ENCODE measurements at places on chromosomes 6 and 20.

GRCh38 chr6:106510090-106510970, 119.0 kb downstream of the RTN4IP1 start:
- no peak for DNase-seq

- no peak for DNase-seq
These were observed 34.7 kb downstream of the CPNE5 start for GRCh38 chr6:36804563-36804962.

GRCh38 chr6:154503658-154504057, 6.8 kb downstream of the CNKSR3 start:
- DNase-seq: no peak

DNA sequence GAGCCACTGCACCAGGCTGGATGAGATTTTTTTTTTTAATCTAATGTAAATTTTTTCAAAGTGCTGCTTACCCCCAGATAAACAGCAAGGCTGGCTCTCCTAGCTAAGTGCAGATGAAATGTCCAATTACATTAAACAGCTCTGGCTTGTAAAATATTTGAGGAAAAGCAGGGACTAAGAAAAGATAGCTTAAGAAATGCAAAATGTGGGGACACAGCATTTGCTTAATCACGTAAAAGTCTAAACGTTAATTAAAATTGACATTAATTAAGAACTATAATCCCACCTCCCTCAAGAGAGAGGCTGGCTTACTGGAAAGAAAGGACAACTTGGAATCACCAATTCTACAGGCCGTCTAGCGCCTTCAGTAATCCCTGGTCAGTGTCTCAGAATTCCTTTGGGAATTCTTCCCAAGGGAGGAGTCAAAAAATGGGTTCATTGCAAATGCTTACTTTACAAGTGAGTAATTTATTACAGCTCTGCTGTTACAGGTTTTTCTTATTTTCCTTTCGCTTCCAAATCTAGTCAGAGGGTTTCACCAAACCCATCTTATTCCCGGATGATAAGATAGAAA, 13.6 kb upstream of the MARCKS start:
- no peak for DNase-seq

DNA sequence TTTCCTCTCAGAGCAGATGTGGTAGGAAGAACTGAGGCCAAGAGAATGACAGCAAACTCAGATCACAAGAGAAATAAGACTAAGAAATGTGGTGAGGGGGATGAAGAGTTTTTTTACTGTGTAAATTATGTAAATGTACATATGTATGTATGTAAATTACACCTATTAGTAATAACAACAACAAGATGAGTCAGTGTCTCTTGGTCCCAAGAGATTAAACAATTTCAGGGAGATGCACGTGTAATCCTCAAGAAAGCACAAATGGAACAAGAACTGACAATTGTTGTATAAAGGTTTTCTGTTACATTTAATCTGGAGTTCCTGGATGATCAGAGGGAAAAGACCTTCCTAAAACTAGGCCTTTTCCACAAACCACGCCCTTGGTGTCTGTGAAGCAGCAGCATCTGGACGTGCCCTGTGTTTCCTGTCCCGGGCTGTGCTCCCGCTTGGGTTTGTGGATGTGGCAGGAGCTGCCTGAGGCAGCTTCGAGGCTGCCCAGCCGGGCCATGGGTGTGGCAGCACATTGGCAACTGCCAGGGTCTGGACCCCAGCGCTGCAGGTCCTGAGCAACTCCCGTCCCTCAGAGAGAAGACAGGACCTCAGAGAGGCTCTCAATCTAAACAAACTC, 994 bp downstream of the CLDN20 start:
- DNase-seq: peak; percentile 62

DNA sequence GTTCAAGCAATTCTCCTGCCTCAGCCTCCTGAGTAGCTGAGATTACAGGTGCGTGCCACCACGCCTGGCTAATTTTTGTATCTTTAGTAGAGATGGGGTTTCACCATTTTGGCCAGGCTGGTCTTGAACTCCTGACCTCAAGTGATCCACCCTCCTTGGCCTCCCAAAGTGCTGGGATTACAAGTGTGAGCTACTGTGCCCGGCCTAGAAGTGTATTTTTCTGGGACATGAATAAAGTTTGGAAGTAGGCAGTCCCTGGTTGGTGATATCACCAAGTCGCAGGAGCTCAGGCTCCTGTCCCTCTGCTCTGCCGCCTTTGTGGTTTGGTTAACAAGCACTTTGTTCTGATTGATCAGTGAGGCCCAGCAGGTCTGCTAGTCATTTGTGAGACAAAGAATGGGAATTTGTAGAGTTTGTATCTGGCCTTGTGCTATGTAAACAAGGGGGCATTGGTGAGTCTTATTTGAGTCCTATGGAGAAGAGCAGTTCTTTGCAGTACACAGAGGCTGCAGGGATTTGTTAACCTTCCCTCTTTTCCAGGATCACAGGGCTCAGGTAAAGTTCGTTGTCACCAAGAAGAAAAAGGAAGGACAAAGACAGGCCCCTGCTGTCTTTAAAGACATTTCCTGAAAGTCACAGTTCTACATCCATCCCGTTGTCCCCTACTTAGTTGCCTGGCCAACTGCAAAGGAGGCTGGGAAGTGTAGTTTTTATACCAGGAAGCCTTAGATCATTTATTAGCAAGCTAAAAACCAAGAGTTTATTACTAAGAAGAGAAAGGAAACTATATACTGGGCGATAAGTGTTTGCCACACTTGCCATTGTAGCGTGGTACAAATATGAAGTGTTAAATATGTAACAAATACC, 13.1 kb downstream of the MTHFD1L start:
- no peak for DNase-seq

DNA sequence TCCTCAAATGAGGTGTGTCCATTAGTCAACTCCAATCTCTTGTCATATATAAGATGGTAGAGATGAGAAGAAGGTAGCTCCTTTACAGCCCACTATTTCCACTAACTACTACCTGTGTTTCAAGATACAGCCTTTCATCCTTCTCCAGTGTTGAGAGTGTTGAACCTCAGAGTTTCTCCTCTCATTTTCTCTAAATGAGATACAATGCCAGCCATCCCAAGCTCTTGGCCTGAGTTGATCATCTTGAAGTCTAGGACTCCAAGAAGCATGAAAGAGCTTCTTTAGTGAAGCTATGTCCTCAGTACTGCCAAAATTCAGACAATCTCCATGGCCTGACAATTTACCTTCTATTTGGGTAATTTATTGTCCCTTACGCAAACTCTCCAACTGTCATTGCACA, 548 bp upstream of the HLA-DRA start:
- DNase-seq: no peak

GRCh38 chr6:136510782-136511181, 39.4 kb downstream of the MAP7 start:
- no peak for DNase-seq

GRCh38 chr20:12355185-12355584, 437.5 kb downstream of the BTBD3 start:
- no peak for DNase-seq

- no peak for DNase-seq
These were observed 16.3 kb downstream of the NOX3 start for GRCh38 chr6:155439376-155439775.

DNA sequence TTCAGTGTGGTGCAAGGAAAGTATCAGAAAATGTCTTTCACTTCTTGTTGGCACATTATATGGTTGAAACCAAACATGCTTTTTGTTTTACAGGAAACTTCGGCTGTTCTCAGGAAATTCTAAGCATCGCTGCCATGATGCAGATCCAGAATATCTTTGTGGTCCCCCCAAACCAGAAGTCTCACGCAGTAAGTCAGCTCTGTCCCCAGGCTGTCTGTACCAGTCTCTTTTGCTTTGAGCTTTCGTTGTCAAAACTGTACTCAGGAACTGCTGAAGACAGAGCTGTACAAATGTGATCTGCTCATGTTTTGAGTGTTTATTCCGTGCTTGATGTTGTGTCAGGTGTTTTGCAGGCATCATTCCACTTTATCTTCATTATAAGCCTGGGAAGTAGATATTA, 59.6 kb downstream of the DHX35 start:
- no peak for DNase-seq

DNA sequence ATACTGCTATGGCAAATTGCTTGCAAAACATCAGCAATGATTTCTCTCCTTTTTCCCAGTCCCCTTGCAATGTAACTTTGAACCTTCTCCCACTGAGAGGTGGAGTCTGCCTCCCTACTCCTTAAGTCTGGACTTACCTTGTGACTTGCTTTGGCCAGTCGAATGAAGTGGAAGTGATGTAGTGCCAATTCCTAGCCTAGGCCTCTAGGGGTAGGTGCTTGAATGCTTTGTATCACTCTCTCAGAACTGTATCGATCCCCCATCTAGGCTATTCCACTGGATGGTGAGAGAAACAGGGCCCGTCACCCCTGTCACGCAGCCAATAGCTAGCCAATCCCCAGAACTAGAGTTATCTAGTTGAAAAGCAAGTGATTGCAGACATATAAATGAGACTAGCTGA, 238.6 kb downstream of the BTBD3 start:
- DNase-seq: no peak

DNA sequence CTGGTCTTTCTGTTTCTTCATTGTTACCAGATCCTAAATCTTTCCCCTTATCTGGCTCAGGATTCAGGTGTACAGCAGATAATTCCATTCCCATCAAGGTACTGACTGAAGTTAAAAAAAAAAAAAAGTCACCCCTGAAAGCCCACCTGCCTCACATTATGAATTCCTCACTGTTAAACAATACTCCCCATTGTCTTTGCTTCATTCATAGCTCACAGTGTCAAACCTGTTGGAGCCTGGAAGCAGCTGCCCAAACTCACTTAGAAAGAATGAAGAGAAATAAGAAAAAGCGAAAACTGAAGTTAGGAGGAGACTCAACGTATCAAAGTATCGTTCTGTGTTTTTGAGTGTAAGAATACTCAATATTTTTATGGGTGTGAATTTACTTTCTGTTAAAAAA, 1.8 kb upstream of the DCBLD1 start:
- DNase-seq: no peak

DNA sequence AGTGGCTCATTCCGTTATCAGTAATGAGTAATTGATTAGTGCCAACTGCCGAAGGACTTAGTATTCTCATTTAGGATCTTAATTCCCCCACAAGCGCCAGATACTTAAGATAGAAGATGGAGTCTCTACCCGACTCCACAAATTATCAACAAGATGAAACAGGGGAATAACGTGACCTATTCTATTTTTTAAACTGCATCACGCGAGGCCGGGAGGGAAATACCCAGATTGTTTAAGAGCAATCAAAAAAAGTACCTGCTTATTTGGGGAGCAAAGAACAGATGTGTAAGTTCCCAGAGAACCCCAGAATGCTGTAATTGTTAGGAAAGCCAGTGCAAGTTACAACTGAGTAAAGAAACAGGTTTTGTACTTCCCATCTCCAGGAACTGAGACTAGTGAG, 1.1 kb upstream of the MAP3K5 start:
- no peak for DNase-seq

- DNase-seq: no peak
These were observed 5.5 kb downstream of the SIRT5 start for GRCh38 chr6:13579911-13580310.

DNA sequence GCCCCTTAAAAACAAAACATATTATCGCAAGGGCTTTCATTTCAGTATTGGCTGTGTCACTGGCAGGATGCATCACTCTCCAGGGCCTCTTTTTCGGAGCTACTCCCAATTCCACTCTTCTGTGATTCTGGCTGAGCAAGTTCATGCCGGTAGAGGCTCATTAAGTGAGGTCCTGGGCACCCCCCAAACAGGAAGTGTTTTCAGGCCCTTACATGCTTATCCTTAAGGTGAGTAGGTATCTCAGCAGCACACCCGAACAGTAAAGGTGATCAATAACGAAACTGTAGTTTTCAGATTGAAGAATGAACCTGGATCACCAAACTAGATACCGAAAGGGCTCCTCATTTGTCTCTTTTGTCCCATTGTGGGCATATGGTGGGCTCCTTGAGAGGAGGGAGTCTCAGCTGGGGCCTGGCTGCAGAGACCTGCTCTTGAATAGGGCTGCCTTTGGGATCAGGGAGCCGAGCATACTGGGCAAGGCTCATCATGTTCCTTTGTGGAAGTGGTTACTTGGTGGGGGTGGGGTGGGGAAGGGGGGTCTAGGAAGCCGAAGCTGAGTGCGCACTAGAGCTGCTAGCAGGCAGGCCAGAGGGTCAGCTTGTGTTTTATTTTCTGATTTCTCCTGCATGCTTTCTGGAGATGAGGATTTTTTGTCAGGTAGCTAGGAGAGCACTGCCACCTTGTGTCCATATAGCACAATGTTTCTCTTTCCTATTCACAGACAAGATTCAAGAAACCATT, 65.2 kb downstream of the CDS2 start:
- peak; percentile 53 for DNase-seq

DNA sequence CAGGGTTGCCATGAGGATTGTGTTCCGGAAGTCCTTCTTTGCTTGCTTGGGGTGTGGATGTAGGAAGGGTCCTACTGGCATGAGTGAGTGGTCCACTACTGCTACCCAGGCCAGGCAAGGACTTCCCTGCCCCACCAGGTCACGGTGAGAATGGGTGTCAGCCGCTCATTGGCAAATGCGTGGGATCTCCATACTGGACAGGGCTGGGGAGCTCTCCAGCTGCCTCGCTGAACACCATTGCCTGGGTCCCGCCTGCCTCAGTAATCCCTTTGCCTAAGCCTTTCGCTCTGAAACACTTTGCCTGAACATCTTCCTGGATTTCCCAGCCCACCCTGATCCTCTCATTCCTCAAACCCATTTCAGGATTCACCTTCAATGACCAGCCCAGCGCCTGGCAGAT, 59.5 kb downstream of the CTCFL start:
- no peak for DNase-seq

GRCh38 chr20:3710703-3711483, 1.5 kb downstream of the SIGLEC1 start:
- peak; percentile 80 for DNase-seq

GRCh38 chr20:257419-257818, at the start of gene DEFB132:
TSS of gene DEFB132 (plus strand) at chr20:257724. CDS start at chr20:257779, 55 bp downstream.
- DNase-seq: peak; percentile 25

- DNase-seq: no peak
These were observed 620.1 kb downstream of the COL12A1 start for GRCh38 chr6:74585753-74586152.

DNA sequence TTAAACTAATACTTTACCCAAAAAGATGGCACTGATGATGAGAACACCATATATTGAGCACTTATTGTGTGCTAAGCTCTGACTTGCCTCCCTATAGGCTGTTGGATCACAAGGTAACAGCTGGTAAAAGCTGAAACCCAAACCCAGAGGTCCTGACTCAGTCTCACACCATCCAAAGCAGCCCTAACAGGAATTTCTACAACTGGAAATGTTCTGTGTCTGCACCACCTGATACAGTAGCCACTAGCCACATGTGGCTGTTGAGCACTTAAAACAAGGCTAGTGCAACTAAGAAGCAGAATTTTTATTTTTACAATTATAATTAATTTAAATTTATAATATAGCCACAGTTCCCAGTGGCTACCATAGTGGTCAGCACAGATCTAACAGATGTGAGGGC, 15.6 kb upstream of the MATN4 start:
- DNase-seq: no peak

Measured in BE2C (cell line).